Activated naive CD4-positive, alpha-beta T cell treated with Interleukin-2 at 50 U/mL for 16 hours (primary cell): ENCODE measurements at places on chromosomes 2 and 18.
A peak's percentile ranks its signal among the peaks of the same experiment; 100 is the strongest.

DNA sequence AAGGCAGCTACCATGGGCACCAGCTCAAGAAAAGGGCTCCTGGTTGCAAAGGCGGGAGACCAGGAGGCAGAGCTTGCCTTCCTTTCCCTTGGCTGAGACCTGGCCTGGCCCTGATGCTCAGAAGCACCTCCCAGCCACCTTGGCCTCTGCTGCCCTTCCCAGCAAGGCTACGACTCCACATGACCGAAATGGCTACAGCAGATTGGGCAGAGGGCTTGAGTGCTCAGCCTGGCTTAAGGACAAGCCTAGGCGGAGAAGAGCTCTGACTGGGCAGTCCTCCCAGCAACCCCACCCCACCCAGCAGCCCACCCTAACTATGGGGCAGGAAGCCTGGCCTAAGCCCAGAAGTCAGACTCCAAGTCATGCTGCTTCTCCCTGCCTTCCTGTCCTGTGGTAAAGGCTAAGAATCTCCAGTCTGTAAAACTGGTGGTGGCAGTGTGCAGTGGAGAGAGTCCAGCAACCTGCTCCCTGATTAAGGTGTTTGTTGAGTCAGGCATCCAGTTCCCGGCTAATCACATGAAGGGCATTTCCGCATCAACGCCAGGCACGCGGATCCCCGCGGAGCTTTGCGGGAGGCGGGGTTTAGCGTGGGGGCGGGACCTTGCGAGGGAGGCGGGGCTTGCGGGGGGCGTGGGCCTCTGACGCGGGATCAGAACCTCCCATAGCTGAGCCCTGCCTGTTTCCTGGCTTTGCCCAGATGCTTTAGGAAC, 256.0 kb downstream of the BCL11A start:
- DNase-seq = no peak

DNA sequence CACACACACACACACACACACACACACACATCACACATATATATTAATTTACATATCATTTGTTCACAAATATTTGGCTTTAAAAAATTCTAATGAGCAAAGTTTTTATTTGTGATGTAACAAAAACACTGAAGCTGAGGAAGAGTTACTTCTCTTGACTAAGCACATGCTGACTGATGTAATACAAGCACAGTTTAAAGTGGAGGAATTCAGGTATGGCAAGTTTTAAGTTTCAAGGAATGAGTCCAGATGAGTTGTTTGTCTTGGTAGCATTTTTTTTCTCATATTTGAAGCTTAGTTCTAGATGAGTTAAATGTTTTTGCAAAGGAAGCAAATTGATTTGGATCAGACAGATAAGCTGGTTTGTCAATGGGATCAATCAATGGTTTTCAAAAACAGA, 20.2 kb upstream of the CALCRL start:
- no peak for DNase-seq

- DNase-seq = no peak
Measured at GRCh38 chr2:226793646-226794045, 6.0 kb downstream of the IRS1 start.

DNA sequence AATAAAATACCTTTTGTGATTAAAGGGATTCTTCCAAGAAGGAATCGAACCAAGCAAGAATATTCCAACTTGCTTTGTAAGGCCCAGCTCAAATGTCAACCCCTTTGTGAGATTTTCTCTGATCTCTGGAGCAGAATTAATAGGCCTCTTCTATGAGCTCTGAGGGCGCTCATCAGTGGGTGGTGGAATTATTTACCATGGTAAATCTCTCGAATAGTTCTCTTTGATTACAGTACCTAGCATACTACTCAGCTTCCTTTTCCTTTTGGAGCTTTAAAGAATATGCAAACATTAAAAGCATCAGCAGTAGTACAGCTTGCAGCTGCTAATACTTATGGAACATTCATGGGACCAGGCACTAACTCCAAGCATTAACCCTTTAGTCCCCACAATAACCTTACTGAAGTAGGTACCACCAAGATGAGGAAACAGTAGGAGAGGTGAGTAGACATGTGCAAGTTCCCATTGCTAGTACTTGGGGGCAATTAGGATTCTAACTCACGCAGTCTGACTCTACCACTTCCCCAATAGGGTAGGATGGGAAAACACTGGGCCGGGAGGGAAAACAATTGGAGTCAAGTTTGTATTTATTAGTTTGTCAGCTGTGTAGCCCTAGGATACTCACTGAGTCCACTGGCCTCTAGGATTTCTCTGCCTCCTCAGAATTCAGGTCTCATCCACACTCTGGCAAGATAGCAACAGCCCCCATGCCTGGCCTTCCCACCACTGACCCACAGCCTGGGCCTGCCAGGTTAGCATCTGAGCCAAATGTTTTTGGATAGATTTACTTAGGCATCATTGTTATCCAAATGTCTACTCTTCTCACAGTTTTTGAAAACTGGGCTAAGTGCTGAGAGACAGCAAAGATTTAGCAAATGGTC, 21.7 kb downstream of the ADD2 start:
- DNase-seq = no peak

DNA sequence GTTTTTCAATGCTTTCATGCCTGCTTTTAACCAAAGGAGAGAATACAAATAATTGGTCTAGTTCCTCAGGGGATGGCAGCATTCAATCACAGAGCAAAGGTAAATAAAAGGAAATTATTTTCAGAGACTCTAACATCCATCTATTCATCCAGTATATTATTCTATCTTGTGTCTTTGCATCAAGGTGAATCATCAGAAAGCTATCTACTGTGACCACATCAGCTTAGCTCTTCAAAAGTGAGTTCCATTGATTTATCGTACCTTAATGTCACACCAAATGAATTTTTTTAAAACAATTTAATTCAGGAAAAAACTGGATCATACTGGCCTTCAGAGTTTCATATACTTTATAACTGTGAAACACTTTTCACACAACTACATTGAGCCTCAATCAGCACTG, 66.1 kb downstream of the CHN1 start:
- no peak for DNase-seq

DNA sequence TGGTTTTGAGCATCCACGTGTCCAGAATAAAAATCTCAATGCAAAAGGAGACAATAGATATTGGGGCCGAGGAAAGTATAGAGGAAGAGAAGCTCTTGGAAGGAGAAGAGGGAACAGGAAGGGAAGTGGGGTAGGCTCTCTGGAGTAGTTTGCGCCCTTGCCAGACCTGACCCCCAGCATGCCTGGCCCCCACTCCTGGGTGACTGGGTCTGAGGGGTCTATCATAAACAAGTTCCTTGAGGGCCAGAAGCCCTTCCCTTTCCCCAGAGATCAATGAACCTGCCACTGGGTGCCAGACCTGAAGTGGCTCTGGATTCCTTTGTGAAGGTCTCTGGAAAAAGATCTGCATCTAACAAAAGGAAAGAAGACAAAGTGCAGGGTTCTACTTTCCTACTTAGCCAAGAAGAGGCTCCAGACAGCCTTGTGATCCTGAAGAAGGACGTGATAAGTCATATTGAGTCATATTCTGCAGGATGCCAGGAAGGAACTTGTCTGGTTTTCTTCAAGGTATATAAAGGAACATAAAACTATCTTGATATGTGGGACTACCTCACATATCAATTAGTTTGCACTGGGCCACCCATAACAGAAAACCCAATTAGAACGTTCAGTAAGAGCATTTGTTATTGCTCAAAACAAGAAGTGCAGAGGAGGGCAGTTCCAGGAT, 18.7 kb upstream of the ATOH8 start:
- DNase-seq = no peak

GRCh38 chr2:25851740-25852503, 26.4 kb downstream of the ASXL2 start:
- peak; percentile 28 for DNase-seq

DNA sequence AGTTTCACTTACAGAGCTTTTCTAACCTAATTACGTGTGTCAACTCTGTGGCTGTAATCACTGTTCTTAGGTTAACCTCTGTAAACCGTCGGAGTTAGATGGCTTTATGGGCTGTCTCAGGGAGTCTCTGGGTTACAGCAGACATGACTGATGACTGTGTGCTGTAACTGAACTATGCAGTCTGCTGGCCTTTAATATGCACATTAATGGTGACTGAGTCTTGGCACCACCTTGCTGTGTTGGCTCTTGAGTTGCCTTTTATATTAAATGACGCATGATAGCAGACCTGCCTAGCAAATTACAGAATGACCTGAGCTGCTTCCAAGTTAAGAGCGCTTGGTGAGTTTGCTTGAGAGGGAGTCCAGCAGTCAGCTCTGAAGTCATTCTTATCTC, 90.1 kb downstream of the ACKR3 start:
- no peak for DNase-seq

GRCh38 chr2:200300638-200301314, 5.7 kb upstream of the SPATS2L start:
- no peak for DNase-seq

DNA sequence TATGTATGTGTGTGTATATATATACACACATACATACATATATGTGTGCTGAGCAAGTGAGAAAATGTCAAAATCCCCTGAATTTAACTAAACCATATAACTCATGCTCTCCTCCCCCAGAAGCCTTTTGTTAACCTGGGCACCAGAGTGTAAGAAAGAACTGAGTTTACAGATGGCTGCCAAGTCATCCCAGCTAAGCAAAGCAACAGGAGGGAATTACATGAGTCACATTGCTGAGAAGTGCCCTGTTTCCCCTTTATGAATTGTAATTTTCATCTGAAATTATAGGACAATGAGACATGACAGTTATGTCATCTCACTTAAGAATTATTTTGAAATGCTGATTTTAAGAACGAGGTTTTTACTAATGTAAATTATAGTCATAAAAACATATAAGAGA, 29.9 kb downstream of the SCN7A start:
- DNase-seq = no peak

- DNase-seq = no peak
Measured at GRCh38 chr18:13231151-13231550, 12.6 kb downstream of the LDLRAD4 start.

GRCh38 chr18:44887227-44887631, 206.5 kb downstream of the SETBP1 start:
- peak; percentile 57 for DNase-seq

DNA sequence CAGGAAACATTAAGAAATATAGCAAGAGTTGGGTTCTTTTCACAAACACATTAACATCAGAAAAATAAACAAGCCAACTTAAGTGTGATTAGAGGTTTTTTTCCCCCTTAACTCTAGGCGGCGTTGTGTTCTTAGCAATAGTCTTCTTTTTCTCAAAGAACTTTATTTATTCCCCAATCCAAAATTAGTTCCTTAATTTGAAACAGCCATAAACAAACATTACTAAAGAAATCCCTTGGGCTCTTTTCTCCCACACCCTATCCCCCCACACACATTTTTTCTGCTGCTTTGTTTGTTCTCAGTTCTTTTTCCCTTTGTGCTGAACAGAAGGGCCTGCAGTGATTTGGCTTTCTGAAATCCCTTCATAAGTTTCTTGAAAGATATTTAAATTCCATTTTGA, 13.2 kb upstream of the MYO1B start:
- no peak for DNase-seq

- DNase-seq = no peak
Measured at GRCh38 chr18:79389689-79390088, 6.0 kb upstream of the NFATC1 start.

DNA sequence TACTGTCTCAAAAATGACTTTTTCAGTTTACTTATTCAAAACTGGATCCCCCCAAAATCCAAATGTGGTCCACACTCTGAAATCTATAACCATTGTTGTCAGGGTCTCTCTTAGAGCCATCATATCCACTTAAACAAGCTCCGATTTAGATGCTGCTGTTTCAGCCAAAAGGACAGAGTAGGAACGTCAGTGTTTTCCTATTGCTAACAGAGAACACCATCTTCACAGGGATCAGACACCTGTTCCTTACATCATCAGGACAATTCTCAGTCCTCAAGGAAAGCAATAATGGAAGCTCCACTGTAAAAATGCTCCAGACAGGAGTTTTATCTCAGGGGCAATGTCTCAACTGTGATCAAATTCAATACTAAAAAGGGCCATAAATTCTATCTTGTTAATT, 155.4 kb downstream of the STK39 start:
- DNase-seq = no peak

GRCh38 chr2:124908411-124908810, 883.3 kb downstream of the CNTNAP5 start:
- no peak for DNase-seq

GRCh38 chr2:45938649-45939511, 287.4 kb downstream of the PRKCE start:
- DNase-seq = no peak

GRCh38 chr2:212242724-212243123, 295.9 kb downstream of the ERBB4 start:
- no peak for DNase-seq

GRCh38 chr2:147211484-147211883, 633.3 kb upstream of the ACVR2A start:
- no peak for DNase-seq

- no peak for DNase-seq
Measured at GRCh38 chr2:134677856-134678756, 40.7 kb downstream of the TMEM163 start.

DNA sequence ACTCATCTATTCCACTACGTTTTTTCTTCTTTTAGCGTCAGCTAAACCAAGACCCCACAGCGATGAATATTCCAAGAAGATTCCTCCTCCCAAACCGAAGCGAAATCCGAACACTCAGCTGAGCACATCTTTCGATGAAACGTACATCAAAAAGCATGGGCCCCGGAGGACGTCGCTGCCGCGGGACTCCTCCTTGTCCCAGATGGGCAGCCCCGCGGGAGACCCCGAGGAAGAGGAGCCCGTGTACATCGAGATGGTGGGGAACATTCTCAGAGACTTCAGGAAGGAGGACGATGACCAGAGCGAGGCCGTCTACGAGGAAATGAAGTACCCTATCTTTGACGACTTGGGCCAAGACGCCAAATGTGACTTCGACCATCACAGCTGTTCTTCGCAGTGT, 182.4 kb downstream of the NYAP2 start:
- no peak for DNase-seq

DNA sequence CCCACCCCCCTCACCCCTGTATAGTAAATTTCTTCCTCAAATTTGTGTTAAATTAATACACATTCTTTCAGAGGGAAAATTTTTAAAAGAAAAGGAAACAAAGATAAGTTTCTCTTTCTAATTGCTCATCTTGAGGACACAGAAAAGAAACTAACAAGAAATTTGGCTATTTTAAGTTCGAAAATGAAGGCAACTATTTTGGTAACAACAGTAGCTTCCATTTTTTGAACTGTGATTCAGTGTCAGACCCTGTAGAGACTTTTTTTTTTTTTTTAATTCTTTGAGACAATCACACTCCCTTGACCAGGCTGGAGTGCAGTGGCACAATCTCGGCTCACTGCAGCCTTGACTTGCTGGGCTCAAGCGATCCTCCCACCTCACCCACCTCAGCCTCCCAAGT, 194.9 kb downstream of the SS18 start:
- no peak for DNase-seq

GRCh38 chr2:136049991-136050920, 64.8 kb upstream of the DARS1 start:
- DNase-seq = no peak

- DNase-seq = no peak
Measured at GRCh38 chr18:64002581-64002980, 32.7 kb downstream of the SERPINB8 start.

- DNase-seq = no peak
Measured at GRCh38 chr2:62826141-62826540, 120.6 kb downstream of the EHBP1 start.

- no peak for DNase-seq
Measured at GRCh38 chr2:17538022-17538843, 2.3 kb upstream of the VSNL1 start.
